Activated T-helper 1 cell treated with anti-CD3 and anti-CD28 coated beads, Interleukin-2, amount 50 U/mL, for 16 hours (primary cell): ENCODE measurements at places on chromosomes 6 and 20.
A peak's percentile ranks its signal among the peaks of the same experiment; 100 is the strongest.

DNA sequence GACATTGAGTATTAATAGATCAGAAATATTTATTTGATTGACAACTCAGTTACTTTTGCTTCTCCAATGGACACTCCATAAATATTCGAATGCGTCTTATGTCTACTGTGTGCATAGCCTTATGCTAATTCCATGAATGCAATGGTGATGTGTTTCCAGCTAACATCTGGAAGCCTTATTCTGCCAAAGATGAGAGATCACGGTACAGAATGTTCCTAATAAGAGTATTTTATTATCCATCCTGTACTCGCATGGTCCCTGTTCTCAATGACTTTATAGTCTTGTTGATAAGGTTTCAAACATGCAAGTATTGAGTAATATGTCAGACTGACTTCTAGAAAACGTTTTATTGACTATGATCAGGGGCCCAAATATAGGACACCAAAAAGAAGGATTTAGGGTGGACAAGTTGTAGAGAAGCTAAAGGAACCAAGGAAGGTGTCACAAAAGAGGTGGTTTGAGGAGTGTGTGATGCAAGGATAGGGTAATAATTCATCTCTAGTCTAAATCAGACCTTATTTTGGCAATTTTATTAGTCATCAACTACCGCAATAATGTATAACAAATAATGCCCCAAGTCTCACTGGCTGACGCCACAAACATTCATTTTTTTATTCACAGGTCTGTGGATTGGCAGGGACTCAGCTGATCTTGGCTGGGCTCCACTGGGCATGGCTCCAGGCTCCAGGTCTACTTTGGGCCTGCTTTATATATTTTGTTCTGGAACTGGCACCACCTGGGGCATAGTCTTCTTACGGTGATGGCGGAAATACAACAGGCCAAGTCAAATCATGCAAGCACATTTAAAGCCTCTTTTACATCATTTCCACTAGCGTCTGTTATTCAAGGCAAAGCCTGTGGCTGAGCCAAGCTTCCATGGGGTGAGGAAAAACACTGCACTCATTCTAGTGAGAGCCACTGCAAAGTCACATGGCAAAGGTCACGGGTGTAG lies 24.5 kb upstream of the CD83 start:
- no peak for DNase-seq

- no peak for DNase-seq
Observed at GRCh38 chr6:75414445-75415021, 79.1 kb downstream of the FILIP1 start.

- DNase-seq: no peak
Observed at GRCh38 chr20:5197847-5198650, 71.2 kb downstream of the CDS2 start.

DNA sequence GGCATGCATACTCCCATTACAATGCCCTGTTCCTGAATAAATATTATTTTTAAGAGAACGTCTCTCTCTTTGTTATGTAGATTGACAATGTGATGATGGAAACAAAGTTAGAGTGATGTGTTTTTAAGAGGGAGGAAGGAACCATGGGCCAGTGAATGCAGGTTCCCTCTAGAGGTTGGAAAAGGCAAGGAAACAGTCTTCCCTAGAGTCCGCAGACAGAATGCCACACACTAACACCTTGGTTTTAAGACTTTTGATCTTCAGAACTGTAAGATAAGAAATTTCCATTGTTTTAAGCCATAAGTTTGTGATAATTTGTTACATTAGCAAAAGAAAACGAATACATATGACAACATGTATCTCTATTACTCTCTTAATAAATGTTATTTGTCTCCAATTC lies 4.7 kb upstream of the CENPW start:
- DNase-seq: no peak

- DNase-seq: peak; percentile 4
Observed at GRCh38 chr6:136822046-136822375, 381 bp upstream of the PEX7 start.

- no peak for DNase-seq
Observed at GRCh38 chr20:35006009-35006408, 50.3 kb downstream of the MYH7B start.
